ENCODE measurements at places on chromosomes 16 and 17.

DNA sequence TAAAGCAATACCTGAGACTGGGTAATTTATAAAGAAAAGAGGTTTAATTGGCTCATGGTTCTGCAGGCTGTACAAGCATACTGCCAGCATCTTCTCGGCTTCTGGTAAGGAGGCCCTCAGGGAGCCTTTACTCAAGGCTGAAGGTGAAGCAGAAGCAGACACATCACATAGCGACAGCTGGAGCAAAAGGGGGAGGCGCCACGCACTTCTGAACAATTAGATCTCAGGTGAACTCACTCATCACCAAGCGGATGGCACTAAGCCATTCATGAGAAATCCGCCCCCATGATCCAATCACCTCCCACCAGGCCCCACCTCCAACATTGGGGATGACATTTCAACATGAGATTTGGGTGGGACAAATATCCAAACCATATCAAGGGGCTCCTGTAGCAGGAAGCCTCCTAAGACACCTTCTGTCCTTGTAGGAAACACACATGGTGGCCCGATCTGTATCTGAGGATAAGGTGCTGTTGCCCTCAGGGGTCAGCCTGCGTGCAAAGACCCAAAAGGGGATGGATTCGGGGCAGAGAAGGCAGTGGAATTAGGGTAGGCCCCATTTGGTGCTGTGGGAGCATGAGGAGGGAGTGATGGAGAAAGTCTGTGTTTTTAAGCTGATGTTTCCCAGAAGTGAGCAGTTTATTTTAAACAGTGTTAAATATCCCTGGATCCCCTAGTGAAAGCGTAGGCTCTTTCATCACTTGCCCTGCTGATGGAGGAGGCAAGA, 23.0 kb downstream of the IL21R start:
- no peak for DNase-seq

GRCh38 chr17:81491181-81491581, 21.4 kb downstream of the ACTG1 start:
- no peak for DNase-seq

- no peak for DNase-seq
Observed at GRCh38 chr16:90018652-90019542, at the start of gene DBNDD1. DBNDD1 (minus strand) TSS chr16:90019456; CDS start chr16:90019341, 115 bp downstream.

DNA sequence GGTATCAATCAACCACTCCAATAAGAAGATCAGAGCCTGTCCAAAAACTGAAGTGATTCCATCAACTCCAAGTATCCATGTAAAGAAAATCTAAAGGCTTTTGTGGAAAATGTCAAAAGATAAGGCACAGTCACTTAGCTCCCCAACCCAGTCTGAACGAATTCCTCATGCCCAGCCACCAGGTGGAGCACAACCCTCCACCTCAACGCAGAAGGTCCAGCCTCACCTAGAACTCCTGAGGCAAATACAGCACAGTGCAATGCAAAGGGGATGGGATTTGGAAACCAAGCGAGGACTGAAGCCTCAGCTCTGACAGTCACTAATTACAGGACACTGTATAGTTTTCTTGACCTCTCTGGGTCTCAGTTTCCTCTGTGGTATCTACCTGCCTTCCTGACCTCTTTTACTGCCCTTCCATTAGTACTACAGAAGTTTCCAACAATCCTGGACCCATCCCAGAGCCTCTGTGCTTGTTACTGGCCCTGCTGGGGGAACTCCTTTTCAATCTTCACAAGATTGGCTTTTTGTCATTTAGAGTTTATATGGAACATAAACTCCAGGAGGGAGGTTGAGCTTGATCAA, 2.0 kb downstream of the NCBP3 start:
- DNase-seq: no peak

GRCh38 chr17:17253406-17253805, 16.4 kb upstream of the FLCN start:
- DNase-seq: no peak

DNA sequence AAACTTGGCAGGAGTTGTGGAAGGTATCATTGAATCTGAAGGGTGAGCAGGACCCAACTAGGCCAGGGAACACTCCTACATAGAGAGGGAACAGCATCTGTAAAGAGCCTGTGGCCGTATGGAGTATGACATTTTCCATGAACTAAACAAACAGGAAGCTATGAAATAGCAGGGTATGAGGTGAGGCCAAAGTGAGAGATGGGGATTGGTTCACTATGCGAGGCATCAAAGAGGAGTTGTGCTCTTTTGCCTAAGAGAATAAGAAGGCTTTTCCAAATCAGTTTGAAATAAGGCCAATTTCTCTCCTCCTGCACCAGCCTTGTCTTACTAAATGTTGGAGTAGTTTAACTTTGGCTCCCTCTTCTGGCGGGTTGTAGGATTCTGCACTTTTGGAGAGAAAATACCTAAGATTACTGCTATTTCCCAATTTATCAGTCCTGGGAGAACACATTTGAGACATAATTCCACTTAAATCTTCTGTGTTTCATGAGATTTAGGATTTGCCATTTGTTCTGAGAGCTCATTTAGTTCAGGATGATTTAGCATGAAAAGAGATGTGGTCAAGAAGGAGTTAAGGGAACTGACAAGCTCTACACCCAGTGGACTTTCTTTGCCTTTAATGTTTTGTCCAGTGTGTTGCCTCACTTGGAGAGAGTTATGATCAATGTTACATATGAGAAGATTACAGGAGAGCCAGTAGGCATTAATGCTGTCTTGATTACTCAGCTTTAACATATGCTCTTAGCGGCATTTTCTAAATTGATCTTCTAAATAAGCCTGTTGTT, 55.4 kb downstream of the TNRC6C start:
- DNase-seq: peak; percentile 29

DNA sequence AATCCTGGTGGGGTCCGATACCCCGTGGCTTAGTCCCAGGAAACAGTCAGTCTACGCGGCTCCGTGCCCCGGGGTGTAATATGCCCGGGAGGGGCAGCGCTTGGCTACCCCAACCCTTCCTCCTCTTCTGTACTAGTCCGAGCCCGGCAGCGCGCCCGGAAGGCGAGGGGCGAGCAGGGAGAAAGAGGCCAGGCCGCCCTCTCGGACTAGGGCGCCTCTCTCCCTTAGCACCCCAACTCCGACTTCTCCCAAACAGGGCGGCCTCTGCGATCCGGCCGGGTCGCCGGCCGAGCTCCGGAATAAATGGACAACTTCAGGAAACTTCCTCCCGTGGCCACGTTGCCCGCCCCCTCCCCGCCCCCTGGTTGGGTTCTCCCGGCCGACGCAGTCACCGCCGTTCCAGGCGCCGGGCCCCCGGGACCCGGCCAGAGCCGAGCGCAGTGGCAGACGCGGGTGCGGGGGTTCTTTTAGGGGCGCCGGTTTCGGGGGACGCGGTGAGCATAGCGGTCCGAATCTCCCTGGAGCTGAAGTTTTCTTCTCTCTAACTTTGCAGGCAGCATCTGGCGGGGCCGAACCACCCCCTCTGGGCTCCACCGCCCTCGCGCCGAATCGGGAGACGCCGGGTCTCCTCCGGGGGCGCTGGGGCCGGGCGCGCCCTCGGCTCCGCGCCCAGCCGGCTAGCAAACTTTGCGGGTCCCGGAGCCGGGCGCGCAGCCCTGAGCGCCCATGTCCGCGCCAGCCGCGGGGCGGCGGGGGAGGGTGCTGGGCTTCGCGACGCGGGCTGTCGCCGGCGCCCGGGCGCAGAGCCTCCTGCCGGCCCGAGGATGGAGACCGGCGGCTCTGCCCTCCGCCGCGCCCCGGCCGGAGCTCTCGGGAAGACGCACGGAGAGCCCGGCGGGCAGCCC, at the start of gene SDK2:
Gene SDK2 (minus strand): TSS at position 301 of the 905 bp plus-strand sequence. CDS start 357 bp downstream, outside the sequence.
- DNase-seq: no peak

DNA sequence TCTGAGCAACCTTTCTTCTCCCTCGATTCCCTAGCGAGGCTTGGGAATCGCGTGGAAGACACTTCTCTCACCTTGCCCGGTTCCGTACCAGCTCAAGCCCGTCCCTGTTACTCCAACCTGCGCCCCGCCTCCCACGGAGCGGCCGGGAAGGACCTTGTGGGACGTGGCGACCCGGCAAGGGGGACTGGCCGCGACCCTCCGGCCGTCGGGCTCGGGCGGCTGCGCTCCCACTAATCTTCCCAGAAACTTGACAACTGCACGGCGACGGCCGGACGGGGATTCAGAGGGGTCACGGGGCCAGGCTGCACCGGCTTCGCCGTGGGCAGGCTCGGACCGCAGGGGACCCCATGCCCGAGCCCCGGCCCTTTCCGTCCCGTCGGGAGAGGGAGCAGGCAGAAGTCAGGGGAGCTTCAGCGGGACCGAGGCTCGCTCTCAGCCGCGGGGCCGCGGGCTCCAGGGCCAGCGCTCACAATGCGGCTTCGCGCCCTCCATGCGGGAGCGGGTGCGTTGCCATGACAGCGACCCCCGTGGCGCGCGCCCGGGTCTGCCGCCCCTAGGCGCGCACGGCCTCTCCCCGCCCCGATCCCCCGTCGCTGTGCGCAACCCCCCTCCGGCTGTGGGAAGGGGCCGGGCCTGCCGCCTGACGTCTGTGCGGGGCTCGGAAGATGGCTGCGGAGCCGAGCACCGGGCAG, at the start of gene SGSM2:
Gene SGSM2 (plus strand): TSS at position 650 of the 692 bp plus-strand sequence. CDS start 188 bp downstream, outside the sequence.
- DNase-seq: no peak

GRCh38 chr17:32126325-32126724, 16.0 kb upstream of the RHOT1 start:
- no peak for DNase-seq

DNA sequence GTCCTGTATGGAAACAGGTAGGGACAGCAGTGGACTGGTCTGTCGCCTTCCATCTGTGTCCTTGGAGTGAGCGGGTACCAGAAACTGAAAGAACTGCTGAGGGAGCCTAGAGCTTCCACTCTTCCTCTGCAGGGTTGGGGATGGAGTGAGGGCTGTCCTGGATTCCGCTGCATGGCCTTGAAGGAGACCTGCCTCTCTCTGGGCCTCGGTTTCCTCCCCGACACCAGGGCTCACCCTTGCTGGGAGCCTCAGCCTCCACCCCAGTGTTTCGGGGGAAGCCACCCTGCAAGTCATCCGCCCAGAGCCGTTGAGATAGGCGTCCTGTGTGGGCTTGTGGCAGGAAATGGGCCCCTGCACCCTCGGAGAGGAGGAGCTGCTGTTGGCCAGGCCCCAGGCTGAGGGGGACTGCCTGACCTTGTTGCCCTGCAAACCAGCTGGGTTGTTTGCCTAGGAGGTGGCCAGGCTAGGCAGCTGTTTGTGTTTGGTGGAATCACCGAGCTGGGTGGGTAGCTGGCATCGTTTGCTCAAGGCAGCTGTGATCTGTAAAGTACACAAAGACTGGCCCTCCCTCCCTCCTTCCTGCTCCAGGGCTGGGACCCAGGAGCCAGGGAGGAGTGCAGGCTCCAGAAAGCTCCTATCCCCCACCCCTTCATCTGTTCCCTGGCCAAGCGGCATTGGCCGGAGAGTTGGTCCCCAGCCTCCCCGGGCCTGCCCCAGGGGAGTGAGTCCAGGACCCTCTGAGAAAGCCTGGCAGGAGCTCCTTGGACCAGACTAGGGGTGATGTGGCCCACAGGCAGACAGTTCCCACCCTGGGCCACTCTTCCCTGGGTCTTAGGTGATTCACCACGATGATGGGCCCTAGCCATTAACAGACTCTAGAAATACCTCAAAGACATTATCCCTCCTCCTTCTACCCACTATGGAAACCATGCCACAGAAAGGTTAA, 1.3 kb downstream of the RAB37 start:
- no peak for DNase-seq

All from AG04449 (cell line).